ENCODE measurements at places on chromosomes 7 and 10. TPM values are rescaled to one million over a fixed set of nuclear protein-coding genes. Genes with fewer than 3 reads are reported as not detected.

The ANKRD7 gene
- total RNA-seq = 0.70 TPM

The TRIM56 gene
- 21.0 TPM for total RNA-seq

The RAB19 gene
- total RNA-seq = not detected

The C7orf57 gene
- total RNA-seq = not detected

The EPHB6 gene
- total RNA-seq = 3.3 TPM

The WNT8B gene
- total RNA-seq = not detected

The CALML3 gene
- total RNA-seq = not detected

The CHN2 gene
- 20.2 TPM for total RNA-seq

The SEMA3A gene
- 1.7 TPM for total RNA-seq

The FAM13C gene
- 7.8 TPM for total RNA-seq

The PBLD gene
- total RNA-seq = 2.9 TPM

GRCh38 chr10:101062232-101063049 lies 652 bp downstream of the KAZALD1 start:
- peak; percentile 81 for DNase-seq

DNA sequence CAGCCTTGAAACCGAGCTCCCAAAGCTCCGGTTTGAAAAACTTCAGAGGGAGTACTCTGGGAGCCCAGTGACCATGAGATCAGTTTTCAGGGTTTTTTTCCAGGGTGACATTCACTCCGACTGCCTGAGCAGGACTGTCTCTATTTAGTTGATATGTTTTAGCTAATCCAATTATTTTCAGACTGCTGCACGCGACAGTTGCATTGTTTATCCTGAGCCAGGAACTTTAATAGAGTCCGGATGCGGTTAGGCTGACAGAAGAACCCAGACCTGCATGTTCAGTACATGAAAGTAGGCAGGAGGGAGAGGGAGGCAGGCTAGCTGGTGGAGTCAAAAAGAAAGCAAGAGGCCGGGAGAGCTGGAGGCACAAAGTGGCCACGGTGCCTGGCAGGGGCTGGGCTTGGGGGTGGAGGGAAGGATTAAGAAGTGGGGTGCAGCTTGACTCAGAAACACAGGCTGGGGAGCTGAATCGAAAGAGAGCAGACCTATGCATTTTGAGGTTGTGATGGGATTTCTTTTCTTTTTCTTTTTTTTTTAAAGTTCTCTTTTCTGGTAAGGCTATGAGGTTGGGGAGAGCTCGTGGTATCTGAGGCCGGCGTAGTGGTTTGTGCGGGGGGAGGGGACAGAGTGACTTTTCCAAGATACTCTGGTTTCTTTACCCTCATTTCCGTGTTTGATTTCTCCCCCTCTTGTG lies 5.7 kb downstream of the GATA3 start:
- DNase-seq = no peak

GRCh38 chr7:51328351-51328801 lies 11.8 kb upstream of the COBL start:
- no peak for DNase-seq

GRCh38 chr10:80444646-80445319 lies 9.3 kb upstream of the TSPAN14 start:
- DNase-seq = peak; percentile 83

GRCh38 chr10:21334891-21335696 lies 190.4 kb downstream of the SKIDA1 start:
- no peak for DNase-seq

- no peak for DNase-seq
Observed at GRCh38 chr10:116109881-116110280, 163.1 kb downstream of the GFRA1 start.

DNA sequence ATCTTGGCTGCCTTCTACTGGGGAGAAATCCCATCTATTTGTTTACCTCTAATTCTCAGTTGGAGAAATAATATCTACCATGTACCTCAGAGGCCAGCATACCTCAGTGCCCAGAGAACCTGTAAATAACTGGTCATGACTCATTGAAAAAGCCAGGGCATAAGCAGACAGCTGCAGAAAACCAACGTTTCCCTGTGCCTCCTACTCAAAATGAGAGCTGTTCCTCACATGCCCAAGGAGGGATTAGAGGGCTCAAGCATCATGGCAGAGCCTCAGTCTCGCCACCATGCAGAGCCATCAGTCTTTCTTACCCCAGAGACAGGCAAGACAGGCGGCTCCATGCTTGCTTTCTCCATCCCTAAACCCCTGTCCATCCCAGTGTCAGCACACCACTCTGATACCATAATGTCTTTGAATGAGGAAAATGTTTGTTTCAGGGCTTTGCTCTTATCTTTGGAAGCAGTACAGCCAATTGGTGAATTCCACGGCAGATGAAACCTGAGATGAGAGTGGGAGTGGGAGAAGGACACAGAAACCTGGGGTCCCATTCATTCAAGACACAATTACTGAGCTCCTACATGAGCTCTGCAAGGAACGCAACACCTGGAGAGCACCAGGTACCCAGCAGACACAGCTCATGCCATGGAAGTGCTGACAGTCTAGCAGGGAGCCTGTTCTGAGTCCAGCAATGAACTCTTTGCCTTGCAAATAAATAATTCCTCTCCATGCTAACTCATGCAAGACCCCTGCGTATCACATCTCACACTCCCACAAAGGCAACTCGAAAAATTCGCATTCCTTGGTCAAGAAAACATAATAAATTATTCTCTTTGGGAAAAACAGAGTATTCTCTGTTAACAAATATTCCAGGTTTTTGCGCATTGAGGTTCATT lies 21.1 kb downstream of the PON1 start:
- no peak for DNase-seq

- DNase-seq = no peak
Observed at GRCh38 chr10:117092386-117092785, 45.7 kb downstream of the VAX1 start.

DNA sequence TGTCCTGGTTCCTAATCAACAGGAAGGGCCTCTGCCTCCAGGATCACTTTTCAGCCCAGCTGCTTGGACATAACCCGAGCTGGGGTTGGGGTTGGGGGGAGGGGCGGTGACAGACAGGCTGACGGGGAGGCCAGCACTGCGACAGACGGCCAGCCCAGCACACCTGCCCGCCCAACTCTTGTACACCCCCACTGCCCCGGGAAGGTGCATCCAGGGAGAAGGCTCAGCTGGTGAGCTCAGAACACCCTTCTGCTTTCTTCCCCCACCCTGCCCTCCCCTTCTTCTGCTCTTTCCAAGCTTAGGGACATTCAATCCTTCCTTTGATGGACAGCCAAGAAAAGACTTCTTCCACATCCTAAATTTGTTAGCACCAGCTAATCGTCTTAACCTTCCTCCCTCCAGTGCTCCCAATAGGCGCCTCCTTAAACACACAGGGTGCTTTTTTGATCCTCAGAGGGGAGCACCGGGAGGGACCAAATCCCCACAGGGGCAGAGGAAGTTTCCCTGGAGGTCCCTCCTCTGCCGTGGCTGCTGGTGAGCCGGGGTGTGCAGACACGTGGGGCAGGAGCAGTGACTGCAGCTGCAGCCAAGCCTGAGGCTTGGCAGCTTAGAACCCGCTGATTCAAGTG lies 44.7 kb downstream of the COL13A1 start:
- no peak for DNase-seq

DNA sequence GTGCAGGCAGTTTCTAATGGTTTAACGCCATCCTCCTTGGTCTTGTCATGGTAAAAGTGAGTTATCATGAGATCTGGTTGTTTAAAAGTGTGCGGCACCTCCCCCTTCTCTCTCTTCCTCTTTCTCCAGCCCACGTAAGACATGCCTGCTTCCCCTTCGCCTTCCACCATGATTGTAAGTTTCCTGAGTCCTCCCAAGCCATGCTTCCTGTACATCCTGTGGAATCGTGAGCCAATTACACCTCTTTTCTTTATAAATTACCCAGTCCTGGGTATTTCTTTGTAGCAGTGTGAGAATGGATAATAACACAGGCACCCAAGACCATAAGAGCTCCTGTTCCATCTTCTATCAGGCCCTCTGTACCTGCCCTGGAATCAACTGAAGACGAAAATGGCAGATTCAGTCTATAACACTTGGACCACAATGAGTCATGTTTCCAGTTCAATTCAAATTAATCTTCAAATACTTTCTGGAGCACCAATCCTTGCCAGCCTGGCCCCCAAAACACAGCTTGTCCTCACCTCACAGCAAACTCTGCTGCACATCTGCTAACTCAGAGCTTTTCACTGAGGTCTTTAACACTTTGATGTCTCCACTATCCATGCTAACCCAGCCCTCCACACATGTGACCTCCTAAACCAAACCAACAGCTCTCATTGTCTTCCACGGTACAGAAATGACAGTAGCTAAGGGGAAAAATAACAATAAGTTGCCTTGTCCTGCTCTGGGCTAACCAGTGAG lies 73.2 kb downstream of the SFMBT2 start:
- no peak for DNase-seq

- no peak for DNase-seq
Observed at GRCh38 chr10:86855513-86855912, 99.1 kb downstream of the BMPR1A start.

DNA sequence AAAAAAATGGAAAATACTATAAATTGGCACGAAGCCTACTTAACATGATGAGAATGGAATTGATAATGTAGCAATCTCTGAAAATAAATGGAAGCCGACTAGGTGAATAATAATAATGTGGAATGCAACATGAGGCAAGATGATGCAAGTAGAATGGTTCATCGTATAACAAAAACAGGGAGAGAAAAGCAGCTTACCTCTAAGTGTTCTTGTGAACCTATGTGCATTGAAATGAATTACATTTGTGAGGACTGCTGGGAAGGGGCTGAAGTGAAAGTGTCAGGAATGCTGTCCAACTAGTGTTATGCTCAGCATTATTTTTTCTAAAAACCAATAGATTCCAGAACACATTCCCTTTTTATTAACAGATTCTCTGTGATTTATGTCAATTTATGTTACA lies 440.6 kb upstream of the LRRN3 start:
- DNase-seq = no peak

DNA sequence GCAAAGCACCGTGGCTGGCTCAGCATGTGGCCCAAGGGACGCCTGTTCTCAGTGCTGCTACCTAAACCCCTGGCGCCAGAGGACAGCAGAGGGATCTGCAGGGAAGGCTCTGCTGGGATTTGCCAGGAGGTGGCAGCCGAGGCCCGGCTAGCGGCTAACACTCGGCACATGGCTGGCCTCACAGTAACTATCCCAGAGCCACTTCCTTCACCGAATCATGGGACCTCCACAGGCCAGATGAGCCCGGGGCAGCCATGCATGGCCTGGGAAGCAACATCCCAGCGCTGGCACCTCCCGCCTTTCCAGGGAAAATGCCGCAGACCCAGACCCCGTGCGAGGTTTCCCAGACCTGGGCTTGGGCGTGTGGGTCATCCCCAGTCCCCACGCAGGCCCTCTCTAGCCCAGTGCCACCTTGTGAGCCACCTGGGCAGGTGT lies 36.4 kb downstream of the DPYSL4 start:
- peak; percentile 85 for DNase-seq

GRCh38 chr7:22998519-22998896 lies 15.4 kb downstream of the HYCC1 start:
- DNase-seq = no peak

DNA sequence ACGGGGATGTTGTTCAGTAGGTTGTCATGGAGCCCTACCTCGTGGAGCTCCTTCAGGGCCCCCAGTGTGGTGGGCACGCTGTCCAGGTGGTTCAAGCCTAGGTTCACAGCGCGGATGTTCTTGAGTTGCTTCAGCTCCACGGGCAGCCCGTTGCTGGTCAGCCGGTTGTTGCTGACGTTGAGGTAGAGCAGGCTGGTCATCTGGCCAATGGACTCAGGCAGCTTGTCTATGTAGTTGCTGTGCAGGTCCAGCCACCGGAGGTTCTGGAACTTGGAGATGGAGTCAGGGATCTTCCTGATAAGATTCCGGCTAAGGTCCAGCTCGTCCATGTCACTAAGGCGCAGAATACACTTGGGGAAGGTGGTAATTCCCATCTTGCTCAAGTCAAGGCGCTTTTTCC lies 26.0 kb downstream of the LRRC18 start:
- no peak for DNase-seq

GRCh38 chr10:114624951-114625780 lies 32.9 kb downstream of the ABLIM1 start:
- no peak for DNase-seq

DNA sequence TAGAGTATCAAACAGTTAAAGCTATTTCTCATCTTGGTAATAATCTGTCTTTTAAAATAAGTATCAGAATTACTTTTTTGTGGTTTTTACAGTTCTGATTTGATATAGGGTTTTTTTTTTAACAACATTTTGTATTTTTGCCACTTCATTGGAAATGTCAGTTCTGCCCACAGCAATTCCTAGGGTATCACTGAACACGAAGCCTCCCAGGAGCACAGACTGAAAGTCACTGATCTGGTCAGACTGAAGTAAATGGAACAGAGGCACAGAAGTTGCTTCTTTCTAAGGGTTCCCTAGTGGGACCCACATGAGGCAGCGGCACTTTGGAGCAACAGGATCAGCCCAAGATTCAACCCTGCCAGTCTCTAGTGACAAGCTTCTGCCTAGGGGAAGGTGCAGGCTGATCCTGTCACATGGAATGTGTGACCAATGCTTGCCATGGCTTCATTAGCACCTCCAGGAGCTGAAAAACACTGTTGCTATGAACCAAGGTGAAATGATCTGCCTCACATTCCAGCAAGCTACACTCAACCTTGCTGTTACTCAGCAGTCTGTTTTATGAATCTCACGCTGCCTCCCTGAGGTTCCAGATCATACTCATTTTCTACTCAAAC lies 273.4 kb upstream of the CSTF2T start:
- no peak for DNase-seq

DNA sequence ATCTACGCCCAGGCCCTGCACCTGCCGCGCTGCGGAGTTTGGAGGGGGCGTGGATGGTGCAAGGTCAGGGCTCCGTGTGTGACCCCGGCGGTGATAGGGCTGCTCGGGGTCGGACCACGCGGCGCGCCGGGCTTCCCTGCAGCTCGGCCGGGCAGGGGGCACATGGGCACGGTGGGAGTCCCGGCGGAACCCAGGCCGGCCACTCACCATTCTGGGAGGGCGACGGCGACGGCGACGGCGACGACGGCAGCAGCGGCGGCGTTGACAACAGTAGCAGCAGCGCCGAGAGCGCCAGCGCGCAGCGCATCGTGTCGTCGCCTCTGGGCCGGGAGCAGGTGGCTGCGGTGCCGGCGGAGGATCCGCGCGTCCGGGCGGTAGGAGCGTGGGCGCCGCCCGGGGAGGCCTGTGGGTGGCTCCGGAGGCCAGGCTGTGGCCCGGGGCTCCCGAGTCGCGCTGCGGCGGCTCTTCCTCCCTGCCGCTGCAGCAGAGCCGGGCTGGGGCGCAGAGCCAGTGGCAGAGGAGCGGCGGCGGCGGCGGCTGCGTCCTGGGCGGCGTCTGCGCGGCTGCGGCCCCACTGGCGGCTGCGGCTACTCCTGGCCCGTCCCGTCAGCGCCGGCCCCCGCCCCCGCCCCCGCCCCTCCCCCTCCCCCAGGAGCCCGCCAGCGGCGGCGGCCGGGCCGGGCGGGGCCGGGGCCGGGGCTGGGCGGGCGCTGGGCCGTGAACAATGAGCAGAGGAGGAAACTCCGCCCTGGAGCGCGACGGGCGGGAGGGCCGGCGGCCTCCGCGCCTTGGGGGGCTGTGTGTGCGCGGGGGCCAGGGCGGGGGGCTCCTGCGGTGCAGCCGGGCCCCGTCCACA lies at the start of gene PODXL:
TSS of gene PODXL (minus strand) at position 576 of the 856 bp plus-strand sequence. CDS start at position 307, 269 bp downstream.
- peak; percentile 91 for DNase-seq

- peak; percentile 73 for DNase-seq
Observed at GRCh38 chr7:114922652-114923402, 933 bp downstream of the MDFIC start.
